ENCODE measurements at places on chromosomes 3 and 15.

GRCh38 chr3:128815318-128816064 is 63.9 kb upstream of the ACAD9 start:
- H3K27ac ChIP-seq = no peak overlapping the region
- DNase-seq = no peak
- peaks cover 3% of the 10 kb centered on the region for H3K4me1 ChIP-seq
- peaks cover 68% of the 10 kb centered on the region for H3K36me3 ChIP-seq
- H3K4me3 ChIP-seq = no peak overlapping the region

DNA sequence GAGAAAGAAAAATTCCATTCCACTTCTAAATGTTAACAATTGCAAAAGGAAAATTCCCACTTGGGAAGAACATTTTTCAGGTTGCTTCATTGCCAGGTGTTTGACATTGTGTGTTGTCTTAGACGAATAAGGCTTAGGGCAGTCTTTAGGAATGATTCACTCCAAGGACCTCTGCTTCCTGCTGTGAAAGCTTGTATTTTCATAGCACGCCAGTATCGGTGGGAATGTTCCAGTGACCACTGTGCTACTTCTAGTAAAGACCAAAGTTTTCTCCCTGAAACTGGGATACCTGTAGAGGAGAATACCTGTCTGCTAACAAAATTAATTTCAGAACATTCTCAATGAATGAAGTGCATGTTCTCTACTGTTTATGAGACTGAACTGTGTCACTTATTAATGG is 64.1 kb downstream of the CDIN1 start:
- no peaks in the 10 kb centered on the region for H3K36me3 ChIP-seq
- no peak for DNase-seq
- no peaks in the 10 kb centered on the region for H3K4me1 ChIP-seq
- H3K27me3 ChIP-seq = no peaks in the 10 kb centered on the region
- H3K27ac ChIP-seq = no peak overlapping the region
- no peak overlapping the region for H3K4me3 ChIP-seq

GRCh38 chr3:102129760-102130608 is 280.7 kb downstream of the NFKBIZ start:
- no peak for DNase-seq
- peak overlapping the region; percentile 7 for H3K27ac ChIP-seq

DNA sequence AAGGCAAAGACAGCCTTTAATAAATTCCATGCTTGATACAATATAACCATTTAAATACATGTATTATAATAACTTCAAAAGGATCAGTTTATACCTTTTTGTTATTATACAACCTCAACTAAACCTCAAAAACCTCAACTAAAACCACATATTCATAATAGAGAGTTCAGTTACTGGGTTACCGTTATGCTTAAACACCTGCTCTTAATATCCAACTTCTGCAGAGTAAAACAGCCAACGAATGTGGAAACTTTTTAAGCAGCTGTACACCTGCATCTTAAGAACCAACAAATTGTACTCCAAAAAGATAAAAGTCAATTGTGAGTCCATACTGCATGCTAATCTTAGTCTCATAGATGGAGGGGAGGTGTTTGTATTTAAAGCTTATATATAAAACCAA is 53.5 kb downstream of the TFDP2 start:
- no peaks in the 10 kb centered on the region for H3K27me3 ChIP-seq
- no peak overlapping the region for H3K4me3 ChIP-seq
- H3K27ac ChIP-seq = no peak overlapping the region
- DNase-seq = no peak
- H3K36me3 ChIP-seq = no peaks in the 10 kb centered on the region

- no peak overlapping the region for H3K4me3 ChIP-seq
- no peaks in the 10 kb centered on the region for H3K4me1 ChIP-seq
- H3K27ac ChIP-seq = no peak overlapping the region
- H3K36me3 ChIP-seq = no peaks in the 10 kb centered on the region
- DNase-seq = no peak
These were observed 11.3 kb downstream of the MITF start for GRCh38 chr3:69750549-69750948.

DNA sequence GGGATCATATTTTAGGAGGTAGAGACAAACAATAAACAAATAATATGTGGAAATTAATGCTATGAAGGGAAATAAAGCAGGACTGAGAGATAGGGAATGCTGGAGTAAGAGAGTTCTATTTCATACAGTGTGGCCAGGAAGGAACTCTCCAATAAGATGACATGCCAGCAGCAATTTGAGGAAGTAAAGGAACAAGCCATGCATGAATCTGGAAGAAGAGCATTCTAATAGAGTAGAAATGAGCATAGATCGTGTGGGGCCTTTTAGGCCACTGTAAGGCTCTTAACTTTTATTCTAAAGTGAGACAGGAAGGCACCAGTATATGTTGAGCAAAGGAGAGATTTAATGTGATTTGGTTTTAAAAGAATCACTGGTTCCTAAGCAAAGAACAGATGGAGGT is 126.3 kb downstream of the DMXL2 start:
- no peaks in the 10 kb centered on the region for H3K27me3 ChIP-seq
- H3K27ac ChIP-seq = no peak overlapping the region
- no peaks in the 10 kb centered on the region for H3K4me1 ChIP-seq
- H3K4me3 ChIP-seq = no peak overlapping the region
- DNase-seq = no peak

DNA sequence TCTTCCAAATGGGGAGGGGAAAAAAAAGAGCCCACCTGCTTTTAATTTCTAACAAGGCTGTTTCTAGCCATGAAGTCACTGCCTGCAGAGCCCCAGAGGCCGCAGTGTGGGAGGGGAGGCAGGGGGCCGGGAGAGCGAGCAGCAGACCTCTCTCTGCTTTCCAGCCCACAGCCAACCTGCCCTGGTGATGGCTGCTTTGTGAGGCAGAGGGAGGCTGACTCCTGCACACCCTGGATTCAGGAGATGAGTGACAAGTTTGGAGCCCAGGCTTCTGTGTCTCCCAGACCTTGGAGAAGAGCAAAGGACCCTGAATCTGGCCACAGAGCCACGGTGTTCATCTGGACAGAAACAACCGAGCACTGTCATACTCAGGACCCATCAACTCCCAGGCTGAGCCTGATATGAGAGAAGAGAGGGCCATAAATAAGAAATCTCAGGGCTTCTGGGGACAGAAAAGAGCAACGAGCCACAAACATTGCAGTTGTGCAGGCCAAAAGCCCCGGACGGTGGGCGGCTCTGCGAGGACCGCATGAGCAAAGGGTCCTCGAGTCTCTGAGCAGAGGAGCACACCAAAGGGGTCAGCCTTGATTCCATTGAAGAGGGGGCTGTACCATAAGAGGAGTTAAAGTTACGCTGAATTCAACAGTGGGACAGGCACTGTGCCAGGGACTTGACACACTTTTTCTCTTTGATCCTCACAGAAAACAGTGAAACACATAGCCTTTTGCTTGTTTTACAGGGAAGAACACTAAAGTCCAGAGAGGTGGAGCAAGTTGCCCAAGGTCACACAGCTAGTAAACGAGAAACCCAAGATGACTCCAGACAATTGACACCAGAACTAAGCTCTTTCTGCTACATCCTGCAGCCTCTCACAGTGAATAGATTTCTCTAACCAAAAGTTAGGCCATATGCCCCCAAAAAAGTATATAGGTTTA is 97.2 kb downstream of the SEMA5B start:
- no peak overlapping the region for H3K27ac ChIP-seq
- H3K4me3 ChIP-seq = no peak overlapping the region
- H3K4me1 ChIP-seq = no peaks in the 10 kb centered on the region
- H3K36me3 ChIP-seq = no peaks in the 10 kb centered on the region

DNA sequence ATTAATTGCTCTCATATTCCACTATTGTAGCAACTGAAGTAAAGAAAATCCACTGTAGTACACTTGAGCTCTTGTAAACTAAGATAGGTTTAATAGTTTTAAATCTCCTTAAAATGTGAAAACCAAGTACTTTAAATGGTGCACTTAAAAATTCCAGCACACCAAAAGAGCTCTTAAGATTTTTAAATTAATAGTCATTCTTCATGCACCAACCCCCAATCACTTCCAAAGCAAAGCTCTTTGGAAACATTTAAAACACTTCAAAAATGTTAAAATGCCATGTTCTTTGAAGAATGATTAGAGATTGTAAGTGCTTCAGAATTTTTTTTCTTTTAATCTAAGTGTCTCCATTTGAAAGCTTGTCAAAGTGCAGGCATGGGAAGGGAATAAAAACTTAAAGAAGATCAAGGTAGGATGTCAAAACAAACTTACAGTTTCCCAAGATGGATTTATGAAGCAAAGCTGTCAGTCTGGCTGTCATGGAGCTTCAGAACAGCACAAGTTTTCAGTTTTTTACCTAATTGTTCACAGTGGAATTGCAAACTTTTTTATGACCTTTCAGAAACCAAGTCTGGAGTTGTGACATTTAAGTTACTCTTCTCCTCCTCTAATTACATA is 84.3 kb downstream of the ARPP21 start:
- H3K4me1 ChIP-seq = no peaks in the 10 kb centered on the region
- no peak for DNase-seq
- H3K27ac ChIP-seq = no peak overlapping the region
- H3K36me3 ChIP-seq = no peaks in the 10 kb centered on the region
- H3K27me3 ChIP-seq = no peaks in the 10 kb centered on the region
- H3K4me3 ChIP-seq = no peak overlapping the region

GRCh38 chr15:97909291-97909891 is 51.1 kb upstream of the ARRDC4 start:
- H3K4me1 ChIP-seq = no peaks in the 10 kb centered on the region
- no peak overlapping the region for H3K4me3 ChIP-seq
- DNase-seq = peak; percentile 34
- H3K27ac ChIP-seq = no peak overlapping the region

DNA sequence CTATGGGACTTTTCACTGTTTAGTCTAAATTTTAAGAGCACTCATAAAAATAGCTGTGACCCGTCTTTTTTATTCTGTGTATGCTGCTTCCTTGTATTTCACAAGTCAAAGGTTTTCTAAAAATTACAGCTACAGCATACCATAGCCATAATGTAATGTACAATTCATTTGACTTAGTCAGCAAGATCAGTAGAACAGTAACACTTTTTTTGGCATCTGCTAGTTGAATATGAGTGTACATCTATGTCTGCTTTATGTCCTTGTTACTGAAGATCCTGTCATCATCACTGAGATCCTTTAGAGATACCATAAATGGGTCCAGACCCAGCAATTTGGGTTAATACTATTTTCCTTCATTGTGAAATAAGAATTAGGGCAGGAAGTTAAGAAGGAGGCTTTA is 42.2 kb downstream of the CMSS1 start:
- no peak for DNase-seq
- H3K27me3 ChIP-seq = no peaks in the 10 kb centered on the region
- H3K27ac ChIP-seq = no peak overlapping the region
- H3K4me1 ChIP-seq = peaks cover 46% of the 10 kb centered on the region
- H3K4me3 ChIP-seq = no peak overlapping the region

GRCh38 chr3:125110016-125110875 is 54.4 kb upstream of the HEG1 start:
- peaks cover 3% of the 10 kb centered on the region for H3K36me3 ChIP-seq
- H3K27ac ChIP-seq = peak overlapping the region; percentile 1
- peaks cover 28% of the 10 kb centered on the region for H3K4me1 ChIP-seq
- peaks cover 34% of the 10 kb centered on the region for H3K27me3 ChIP-seq
- no peak overlapping the region for H3K4me3 ChIP-seq

DNA sequence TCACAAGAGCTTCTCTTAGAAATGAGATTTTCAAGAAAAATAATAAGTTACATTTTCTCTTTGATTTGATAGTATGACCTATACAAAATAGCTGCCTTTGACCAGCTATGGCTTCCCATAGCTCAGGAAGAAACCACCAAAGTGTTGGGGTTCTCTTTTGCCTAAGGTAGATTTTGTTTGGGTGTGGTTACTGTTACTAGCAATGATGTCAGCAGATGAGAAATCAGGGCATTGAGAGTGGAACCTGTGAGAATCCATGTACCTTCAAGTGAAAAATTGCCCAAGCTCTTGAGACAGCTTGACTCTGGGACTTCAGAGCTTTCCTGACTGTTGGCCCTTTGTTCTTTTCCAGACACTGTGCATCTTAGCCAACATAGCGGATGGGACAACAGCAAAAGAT is 45.6 kb downstream of the NME9 start:
- H3K4me1 ChIP-seq = no peaks in the 10 kb centered on the region
- H3K4me3 ChIP-seq = no peak overlapping the region
- peaks cover 17% of the 10 kb centered on the region for H3K36me3 ChIP-seq
- H3K27ac ChIP-seq = no peak overlapping the region

- no peaks in the 10 kb centered on the region for H3K27me3 ChIP-seq
- peaks cover 8% of the 10 kb centered on the region for H3K4me1 ChIP-seq
- H3K36me3 ChIP-seq = peaks cover 3% of the 10 kb centered on the region
These were observed 40.1 kb downstream of the EAF1 start for GRCh38 chr3:15467227-15468181.
